ENCODE measurements at places on chromosomes 6 and 20. TPM values are rescaled to one million over a fixed set of nuclear protein-coding genes. Genes with fewer than 3 reads are reported as not detected.

BLCAP gene
- total RNA-seq: 35.9 TPM

GSTA1 gene
- not detected for total RNA-seq

MLN gene
- not detected for total RNA-seq

MATN4 gene
- not detected for total RNA-seq

SCUBE3 gene
- 1.8 TPM for total RNA-seq

All from fibroblast of the aortic adventitia (primary cell).